ENCODE measurements at places on chromosomes 6 and 20. TPM values are rescaled to one million over a fixed set of nuclear protein-coding genes. Genes with fewer than 3 reads are reported as not detected.
A peak's percentile ranks its signal among the peaks of the same experiment; 100 is the strongest.

Gene PAX1
- 0.43 TPM for total RNA-seq

Gene PHF3
- total RNA-seq, result 46.7 TPM

Gene TFB1M
- total RNA-seq, result 18.5 TPM

DNA sequence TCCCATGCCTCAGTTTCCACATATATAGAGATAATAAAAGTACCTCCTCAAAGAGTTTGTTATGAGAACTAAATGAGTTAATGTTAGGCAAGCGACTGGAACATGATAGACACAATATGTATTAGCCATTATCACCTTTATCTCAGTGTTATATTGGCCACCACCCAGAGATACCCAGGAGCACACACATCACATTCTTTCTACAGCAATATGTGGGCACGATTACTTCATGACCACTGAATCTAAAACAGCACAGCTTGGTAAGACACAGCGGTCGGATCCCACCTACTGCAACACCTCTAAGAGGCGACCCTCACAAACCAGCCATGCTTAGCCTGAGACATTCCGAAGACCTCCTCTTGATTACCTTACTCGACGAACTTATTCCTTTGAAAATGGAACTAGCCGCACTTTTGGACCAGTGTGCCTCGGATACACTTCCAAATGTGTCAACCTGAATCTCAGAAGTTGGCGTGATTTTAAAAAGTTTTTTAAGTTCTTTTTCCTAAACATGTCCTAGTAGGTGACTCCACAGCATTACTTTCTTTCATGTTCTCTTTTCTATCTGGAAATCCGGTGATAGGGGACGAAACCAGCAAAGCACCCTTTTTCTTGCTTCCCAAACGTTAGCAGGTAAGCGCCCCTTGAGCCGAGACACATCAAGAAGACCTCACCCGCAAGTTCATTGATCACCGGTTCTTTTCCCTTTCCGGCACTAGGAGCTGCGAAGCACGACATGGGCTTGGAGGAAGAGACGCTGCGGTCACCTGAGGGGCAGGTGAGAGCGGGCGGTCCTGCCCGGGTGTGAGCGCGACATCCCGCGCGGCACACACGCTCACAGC, 923 bp downstream of the GMDS start:
- peaks cover 4% of the 10 kb centered on the region for H3K27me3 ChIP-seq
- DNase-seq, result no peak
- H3K4me1 ChIP-seq, result peaks cover 25% of the 10 kb centered on the region
- peak overlapping the region; percentile 97 for H3K27ac ChIP-seq

DNA sequence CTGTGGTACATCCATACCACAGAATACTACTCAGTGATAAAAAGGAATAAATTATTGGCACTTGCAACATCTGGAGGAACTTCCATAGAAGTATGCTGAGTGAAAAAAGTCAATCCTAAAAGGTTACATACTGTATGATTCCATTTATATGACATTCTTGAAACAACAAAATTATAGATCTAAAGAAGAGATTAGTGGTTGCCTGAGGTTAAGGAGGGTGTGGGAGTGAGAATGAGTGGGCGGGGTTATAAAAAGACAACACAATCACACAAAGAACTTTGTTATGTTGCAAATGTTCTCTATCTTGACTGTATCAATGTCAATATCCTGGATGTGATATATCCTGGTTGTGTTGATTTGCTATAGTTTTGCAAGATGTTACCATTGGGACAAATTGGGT, 21.2 kb downstream of the SNRPB start:
- no peaks in the 10 kb centered on the region for H3K4me1 ChIP-seq
- no peak overlapping the region for H3K4me3 ChIP-seq
- H3K36me3 ChIP-seq, result no peaks in the 10 kb centered on the region
- DNase-seq, result no peak
- H3K27me3 ChIP-seq, result no peaks in the 10 kb centered on the region

DNA sequence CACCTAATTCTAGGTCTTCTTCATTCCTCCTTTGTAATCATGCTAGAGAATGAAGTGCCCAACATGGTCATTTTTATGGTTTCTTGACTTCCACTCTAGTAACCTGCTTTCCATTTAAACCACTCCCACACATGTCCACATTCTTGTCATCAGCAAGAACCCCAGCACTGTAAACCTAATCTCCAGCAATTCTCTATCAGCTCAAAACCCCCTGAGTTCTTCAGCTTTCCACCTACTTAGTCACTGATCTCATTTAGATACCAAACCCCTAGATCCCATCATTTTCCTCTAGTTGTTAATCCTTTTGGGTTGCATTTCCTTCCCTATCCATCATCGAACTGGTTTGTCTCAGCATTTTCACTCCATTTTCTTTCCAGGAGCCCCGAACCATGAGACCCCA, 49.7 kb downstream of the GOPC start:
- H3K36me3 ChIP-seq, result no peaks in the 10 kb centered on the region
- H3K27ac ChIP-seq, result no peak overlapping the region
- no peak for DNase-seq

All from type B pancreatic cell (in vitro differentiated cells).